LoVo (cell line): ENCODE measurements at places on chromosomes 12 and 14.

GRCh38 chr14:60327447-60328331, 78.7 kb downstream of the PPM1A start:
- peak; percentile 25 for DNase-seq

- DNase-seq, result peak; percentile 37
These were observed 170.2 kb downstream of the BCAT1 start for GRCh38 chr12:24778486-24779304.

- no peak for DNase-seq
These were observed 39.5 kb downstream of the PPHLN1 start for GRCh38 chr12:42365486-42365885.

- no peak for DNase-seq
These were observed 477.7 kb upstream of the NOVA1 start for GRCh38 chr14:27075503-27075902.

- no peak for DNase-seq
These were observed 206.5 kb downstream of the BCAT1 start for GRCh38 chr12:24742378-24742777.

DNA sequence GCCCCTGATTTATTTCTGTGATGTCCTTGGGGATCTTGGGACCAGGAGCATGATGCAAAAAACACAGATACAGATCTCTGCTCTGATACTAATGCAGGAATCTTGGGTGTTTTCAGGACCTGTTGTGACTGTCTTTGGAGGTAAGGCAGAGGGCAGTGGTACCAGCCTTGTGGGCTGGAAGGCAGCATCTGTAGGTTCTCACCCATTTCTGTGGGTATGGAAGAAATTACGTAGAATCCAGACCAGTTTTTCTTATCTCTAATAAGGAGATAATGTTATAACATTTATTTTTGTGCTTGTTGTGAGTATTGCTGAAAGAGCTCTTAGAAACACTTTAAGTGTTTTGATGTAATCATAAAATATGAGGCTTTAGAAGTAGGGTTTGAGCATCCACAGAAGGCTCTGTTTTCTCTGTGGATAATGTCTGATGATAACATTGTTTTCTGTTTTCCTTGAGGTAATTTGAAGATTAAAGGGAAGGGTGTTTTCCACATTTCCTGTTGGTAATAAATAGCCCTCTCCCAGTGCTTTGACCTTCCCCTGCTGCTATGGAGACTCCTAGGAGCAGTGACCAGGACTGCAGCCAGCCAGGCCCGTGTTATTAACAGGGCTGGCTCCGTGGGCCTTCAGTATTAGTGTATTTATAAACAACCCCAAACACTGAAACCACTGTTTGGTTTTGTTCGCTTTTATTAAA, 9.4 kb upstream of the DCP1B start:
- no peak for DNase-seq

DNA sequence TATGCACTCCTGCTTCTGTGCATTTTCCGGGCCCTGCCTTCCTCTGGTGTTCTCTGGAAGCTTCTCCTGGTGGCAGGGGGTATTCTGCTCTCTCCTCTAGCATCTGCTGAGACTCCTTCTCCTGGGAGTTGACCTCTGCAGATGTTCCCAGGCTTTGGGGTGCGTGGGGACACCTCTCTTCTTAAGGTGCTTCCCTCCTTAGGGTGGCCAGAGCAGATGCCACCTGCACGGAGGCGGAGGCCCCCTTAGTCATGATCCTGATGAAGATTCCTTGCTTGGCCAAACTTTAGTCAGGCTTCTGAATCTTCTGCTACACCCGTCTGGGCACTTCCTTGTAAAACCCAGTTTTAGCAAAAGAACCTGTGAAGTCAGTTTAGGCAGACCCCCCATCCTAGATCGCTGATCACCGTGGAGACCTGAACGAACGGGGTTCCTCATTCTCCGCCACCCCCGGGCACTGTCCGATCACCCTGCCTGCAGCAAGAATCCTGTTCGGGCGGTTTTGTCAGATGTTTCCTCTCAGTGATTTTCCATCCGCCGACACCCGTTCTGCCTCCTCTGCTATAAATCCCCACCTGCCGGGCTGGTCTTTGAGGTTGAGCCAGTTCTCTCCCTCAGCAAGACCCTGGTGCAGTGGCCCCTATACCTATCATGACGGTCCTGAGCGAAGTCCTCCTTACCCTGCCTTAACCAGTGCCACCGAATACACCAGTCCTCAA, 111.9 kb downstream of the CALM1 start:
- DNase-seq, result no peak

- DNase-seq, result no peak
These were observed 27.4 kb downstream of the SRRM4 start for GRCh38 chr12:119008691-119009221.

- no peak for DNase-seq
These were observed 17.3 kb upstream of the TIGAR start for GRCh38 chr12:4303750-4304149.

GRCh38 chr12:56998981-56999380, 7.4 kb downstream of the ZBTB39 start:
- DNase-seq, result no peak

GRCh38 chr14:100041271-100041670, 24.0 kb upstream of the EVL start:
- DNase-seq, result no peak

- DNase-seq, result peak; percentile 76
These were observed 4.7 kb upstream of the CCER1 start for GRCh38 chr12:90959538-90960139.

DNA sequence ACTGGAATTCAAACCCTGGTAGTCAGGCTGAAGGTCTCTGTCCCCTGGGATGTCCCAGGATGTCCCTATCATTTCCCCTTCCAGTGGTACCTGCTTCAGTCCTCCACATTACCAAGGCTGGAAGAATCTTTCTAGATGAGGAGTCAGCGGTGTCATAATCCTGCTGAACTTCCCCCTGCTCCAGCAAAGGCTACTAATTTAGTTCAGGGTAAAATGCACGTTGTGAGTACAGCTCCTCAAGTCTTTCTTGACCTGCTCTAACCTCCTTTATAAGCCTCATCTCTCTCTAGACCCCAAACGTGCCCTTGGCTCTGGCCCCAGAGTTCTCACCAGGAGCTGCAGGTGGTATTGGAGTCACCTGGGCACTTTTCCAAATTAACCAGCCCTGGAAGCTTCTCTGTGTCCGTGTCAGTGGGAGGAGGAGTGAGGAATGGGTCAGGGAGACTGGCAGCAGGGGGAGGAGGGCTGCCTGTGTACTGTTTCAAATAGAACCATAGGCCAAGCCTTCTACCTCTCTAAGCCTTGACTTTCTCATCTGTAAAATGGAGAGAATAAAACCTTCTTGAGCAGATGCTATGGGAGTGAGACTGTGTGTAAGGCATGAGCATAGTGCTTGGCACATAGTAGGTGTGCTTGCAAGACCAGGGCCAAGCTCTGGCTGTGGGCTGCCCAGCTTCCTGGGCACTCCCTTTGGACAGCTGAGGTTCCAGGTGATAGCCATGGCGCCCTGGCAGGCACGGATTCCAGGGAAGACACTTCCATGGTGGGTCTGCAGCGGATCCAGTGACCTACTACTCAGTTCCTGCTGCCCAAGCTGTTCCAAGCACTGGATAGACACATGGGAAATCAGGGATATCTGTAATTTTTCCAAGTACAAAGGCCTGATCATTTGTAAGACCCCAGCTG, 24.5 kb downstream of the ASB2 start:
- peak; percentile 8 for DNase-seq

- no peak for DNase-seq
These were observed 43.4 kb downstream of the RIN3 start for GRCh38 chr14:92556863-92557543.

- DNase-seq, result no peak
These were observed 2.4 kb downstream of the RIC8B start for GRCh38 chr12:106776897-106777296.

- DNase-seq, result no peak
These were observed 42.4 kb upstream of the BDKRB2 start for GRCh38 chr14:96162265-96162664.

GRCh38 chr12:95100264-95101190, 27.1 kb upstream of the NR2C1 start:
- DNase-seq, result no peak

GRCh38 chr12:108670066-108670631, 36.5 kb upstream of the SELPLG start:
- no peak for DNase-seq

DNA sequence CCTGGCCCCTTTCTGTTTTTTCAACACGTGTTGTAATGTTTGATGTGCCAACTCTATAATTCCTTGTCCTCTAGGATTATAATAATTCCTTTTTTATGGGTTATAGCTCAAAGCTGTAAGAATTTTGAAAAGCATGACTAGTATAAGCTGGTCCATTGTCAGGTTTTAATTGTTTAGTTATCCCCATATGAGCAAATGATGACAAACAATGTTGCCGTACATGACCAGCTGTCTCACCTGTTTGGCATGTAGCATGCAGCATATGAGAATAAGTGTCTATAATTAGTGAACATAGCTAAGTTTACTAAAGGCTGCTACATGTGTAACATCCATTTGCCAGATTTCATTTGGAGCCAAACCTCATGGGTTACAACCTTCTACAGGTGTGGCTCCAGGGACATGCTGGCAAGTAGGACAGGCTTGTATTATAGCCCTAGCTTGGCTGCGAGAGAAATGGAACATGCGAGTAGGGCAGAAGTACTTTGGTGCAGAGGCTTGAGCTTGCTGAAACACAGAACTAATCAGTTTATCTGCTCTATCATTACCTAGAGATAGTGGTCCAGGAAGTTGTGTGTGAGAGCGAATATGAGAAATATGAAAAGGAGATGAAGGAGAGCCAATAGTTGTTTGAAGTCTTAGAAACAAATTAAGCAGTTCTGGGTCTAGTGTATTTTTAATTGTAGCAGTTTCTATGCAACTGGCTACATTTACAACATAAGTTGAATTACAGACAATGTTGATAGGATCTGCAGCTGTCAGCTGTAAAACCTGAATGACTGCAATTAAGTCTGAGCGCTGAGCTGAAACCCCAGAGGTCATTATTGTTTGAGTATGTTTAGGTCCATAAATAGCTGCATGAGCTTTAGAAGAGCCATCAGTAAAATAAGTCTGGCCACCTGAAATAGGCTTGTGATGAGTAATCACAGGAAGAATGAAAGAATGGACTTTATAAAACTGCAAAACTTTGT, 22.6 kb upstream of the MAPKAPK5 start:
- DNase-seq, result peak; percentile 32

DNA sequence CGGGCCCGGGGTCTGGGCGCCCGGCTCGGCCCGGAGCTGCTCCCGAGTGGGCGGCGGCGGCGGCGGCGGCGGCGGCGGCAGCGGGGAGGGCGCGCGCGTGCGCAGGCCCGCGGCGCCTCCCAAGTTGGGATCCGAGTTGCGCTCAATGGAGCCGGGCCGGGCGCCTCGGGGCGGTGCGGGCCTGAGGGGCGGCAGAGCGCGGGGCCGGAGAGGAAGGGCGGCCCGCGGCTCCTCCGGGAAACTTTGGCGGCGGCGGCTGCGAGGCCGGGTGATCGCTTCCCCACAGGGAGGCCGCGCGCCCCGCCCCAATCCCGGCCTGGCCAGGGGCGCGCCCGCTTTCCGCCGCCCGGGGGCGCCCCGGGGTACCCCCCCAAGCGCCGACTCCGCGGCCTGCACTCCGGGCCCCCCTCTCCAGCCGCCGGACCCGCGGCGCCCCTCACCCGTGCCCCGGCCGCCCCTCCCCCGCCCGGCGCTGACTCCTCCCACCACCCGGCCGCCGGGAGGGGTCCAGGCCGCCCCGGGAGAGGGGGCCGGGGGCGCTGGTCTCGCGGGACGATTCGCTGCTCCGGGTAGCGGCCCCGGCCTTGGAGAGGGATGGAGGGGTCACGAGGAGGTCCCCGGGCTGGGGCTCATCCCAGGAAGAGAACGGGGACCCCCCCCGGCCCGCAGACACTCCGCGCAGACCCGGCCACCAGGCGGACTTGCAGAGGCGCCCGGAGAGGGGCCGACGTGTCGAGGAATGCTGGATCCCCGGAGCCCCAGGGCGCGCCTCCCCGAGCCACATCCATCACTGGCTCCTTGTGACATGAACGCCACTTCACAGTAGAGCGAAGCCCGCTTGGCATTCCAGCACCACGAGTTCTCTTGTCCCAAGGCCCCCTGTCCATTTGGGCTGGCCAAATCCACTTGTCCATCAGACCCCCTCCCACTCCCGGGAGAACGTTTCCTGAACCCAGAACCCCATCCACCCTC, at the start of gene RILPL1:
RILPL1 (minus strand) TSS at position 48 of the 972 bp plus-strand sequence. CDS start 237 bp downstream, outside the sequence.
- DNase-seq, result peak; percentile 71

GRCh38 chr14:72962829-72963312, 36.6 kb downstream of the DCAF4 start:
- DNase-seq, result peak; percentile 43

GRCh38 chr12:50615907-50616296, 111.1 kb downstream of the DIP2B start:
- DNase-seq, result no peak

- no peak for DNase-seq
These were observed 41.3 kb downstream of the CCDC60 start for GRCh38 chr12:119375883-119376190.

- DNase-seq, result no peak
These were observed 222.3 kb upstream of the NOVA1 start for GRCh38 chr14:26820138-26820537.

DNA sequence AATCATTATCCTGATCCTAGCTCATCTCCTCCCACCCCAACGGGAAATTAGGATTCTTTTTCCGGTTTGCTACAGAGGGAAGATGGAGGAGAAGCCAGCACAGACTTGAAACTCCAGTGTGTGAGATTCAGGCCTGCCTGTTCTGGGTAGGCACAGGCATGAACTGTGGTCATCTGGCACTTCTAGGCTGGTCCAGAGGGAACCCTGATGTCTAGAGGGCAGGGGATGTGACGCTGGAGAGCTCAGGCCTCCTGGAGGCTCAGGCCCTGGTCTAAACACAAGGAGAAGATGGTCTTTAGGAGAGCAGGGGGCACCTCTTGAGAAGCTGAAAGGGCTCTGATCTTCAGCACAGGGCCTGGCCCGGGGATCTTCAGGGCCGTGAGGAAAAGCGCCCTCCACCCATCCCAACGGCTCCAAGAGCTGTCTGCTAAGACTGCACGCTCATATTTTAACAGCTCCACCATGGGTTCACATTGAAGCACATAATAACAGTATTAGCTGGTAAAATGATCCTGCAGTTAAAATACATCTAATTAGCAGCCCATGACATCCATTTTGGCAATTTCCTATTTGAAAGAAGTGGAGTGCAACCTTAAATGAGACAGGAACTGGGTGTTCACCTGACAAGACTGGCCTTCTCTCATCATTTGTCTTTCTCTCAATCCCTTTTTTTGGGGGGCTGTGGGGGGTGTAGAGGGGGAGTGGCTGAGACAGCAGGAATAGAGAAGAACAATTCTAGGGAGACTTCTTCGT, 35.4 kb downstream of the BCL11B start:
- no peak for DNase-seq

DNA sequence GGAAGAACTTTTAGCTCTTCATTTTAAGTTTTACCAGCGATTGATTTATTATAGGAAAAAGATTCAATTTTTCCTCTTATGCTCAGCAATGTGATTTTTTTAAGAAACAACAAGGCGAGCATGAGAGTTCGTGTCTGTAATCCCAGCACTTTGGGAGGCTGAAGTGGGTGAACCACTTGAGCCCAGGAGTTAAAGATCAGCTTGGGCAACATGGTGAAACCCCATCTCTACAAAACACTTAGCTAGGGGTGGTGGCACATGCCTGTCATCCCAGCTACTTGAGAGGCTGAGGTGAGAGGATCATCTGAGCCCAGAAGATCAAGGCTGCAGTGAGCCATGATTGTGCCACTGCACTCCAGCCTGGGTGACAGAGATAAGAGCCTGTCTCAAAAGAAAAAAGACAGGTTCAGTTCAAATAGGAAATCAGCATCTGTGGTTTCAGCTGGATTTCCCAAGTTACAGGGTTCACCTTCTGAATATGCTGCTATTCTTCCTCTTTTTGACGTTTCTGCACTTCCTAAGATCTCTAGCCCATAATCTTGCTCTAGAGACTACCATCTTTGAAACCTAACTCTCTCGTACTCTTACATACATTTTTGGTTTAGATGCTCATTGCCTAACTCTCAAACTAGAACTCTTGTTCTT, 274.7 kb downstream of the SEC23A start:
- no peak for DNase-seq
